Activated CD4-positive, alpha-beta T cell treated with anti-CD3 and anti-CD28 coated beads for 4 hours (primary cell): ENCODE measurements at places on chromosomes 2 and 18.

DNA sequence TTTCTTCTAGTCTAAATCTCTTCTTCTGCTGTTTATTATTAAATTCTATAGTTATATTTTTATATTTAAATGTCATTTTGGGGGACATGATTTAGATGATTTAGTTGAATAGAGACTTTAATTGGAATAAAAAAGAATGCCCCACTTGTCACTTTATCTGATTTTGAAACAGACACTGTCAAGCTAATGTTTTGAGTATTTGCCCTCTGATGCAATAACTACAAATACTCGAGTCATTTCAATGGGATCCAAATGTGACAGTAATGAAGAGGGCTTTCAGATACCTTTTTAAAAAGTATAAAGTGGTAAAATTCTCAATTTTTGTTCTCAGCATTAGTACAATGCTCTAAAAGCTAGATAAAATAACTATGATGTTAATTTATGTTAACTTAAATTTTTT lies 257.3 kb upstream of the SESTD1 start:
- DNase-seq = no peak

DNA sequence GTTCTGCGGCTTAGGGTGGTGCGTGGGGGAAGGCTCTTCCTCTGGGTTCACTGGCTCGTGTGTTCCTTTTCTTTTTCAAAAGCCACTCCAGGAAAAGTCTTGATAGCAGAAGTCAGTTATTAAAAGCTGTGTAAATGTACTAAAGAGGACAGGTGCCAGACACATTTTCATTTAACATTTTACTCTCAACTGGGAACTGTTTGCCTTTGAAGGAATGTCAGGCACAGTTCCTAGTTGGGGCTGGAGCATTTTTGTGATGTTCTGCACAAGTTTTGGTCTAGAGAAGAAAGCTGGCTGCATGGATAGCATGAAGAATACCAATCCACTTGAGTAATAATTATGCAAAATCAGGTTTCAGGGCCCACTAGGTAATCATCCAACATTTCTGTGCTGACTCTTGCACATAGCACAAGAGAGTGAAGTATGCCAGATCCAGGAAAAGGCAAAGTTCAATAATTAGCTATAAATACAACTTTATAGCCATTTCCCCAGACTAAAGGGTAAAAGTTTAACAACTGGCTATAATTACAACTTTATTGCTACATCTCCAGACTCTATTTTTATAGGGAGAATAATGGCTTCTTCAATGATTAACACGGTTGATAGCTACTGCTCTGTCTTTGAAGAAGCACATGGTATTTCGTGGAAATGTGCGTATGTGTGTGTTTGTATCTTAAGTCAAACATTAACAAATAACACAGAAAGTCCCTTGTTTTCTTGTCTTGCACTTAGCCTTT lies 16.2 kb downstream of the SCYGR8 start:
- no peak for DNase-seq

DNA sequence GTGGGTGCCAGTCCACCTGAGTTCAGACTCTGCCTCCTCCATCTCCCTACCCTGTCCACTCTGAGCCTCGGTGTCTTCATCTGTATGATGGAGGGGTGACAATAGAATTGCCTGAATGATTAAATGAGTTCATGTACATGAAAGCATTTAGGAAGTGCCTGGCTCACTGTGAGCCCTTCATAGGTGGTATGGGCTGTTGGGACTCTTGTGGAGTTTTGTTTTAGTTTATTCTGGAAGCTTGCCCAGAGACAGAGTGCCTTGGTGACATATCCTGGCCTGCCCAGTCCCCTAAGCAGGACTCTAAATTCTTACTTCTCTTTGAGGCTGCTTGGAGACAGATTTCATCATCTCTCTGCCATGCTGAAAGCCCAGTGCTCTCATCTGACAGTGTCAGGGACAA lies 24.5 kb upstream of the GIGYF2 start:
- no peak for DNase-seq

- no peak for DNase-seq
Measured at GRCh38 chr18:31684279-31685096, at the start of gene B4GALT6. B4GALT6 (minus strand) TSS chr18:31684581; CDS start chr18:31684426, 155 bp downstream.

GRCh38 chr2:228329282-228329681 lies 147.8 kb upstream of the SPHKAP start:
- no peak for DNase-seq

DNA sequence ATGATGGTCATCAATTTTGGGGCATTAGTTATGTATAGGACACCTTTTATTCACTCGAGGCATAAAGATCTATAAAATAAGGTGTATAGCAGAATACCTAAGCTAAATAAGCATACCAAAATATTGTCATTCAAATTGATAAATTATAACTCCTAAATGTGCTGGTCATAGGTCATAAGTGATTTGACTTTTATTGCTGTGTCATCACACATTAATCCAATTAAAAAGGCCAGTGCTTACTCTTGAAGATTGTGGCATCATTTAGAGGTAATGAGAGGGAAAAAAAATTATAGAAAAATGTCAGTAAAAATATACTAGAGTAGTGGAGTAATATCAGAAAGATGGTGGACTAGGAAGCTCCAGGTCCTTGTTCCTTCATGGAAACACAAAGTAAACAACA lies 346.9 kb upstream of the LRRTM1 start:
- DNase-seq = no peak

GRCh38 chr2:14815201-14815600 lies 182.7 kb downstream of the LRATD1 start:
- no peak for DNase-seq

GRCh38 chr18:6591491-6591890 lies 138.0 kb upstream of the ARHGAP28 start:
- no peak for DNase-seq

- no peak for DNase-seq
Measured at GRCh38 chr2:197704434-197705120, 592 bp upstream of the MARS2 start.

DNA sequence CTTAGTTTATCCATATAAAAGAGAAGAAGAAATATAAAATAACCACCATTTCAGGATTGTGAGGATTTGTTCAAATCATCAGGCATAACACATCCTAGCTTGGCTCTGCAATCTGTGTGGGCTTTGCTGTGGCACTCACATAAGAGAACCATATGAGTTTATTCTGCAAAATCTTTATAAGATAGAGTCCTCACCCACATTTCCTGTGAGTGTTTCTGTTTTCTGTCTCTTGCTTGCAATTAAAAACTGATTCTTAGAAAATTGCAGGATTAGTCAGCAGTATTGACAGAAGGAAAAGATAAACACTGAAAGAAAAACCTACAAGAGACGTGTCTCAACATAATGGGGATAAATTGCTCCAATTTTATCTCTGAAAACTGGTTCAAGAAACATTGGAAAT lies 258.5 kb downstream of the RND3 start:
- DNase-seq = no peak

- no peak for DNase-seq
Measured at GRCh38 chr2:130391872-130392670, 36.2 kb downstream of the PTPN18 start.

DNA sequence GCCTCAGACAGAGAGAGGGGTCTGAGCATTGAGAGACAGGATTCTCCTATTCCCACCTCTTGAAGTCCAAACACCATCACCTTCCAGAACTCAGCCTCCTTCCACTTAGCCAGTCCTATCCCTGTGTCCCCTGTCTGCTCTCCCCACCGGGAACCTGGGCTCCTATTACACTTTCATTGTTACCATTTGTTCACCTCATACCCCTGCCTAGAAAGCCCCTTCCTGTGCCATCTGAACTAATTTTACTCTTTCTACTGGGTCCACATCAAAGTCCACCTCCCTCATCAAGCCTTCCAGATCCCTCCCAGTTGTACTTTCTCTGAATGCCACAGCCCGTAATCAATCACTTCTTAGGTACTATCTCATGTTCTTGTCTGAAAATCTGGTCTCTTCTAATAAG lies 220.6 kb downstream of the ZBTB7C start:
- no peak for DNase-seq

- no peak for DNase-seq
Measured at GRCh38 chr2:199316851-199317250, 140.9 kb downstream of the SATB2 start.

DNA sequence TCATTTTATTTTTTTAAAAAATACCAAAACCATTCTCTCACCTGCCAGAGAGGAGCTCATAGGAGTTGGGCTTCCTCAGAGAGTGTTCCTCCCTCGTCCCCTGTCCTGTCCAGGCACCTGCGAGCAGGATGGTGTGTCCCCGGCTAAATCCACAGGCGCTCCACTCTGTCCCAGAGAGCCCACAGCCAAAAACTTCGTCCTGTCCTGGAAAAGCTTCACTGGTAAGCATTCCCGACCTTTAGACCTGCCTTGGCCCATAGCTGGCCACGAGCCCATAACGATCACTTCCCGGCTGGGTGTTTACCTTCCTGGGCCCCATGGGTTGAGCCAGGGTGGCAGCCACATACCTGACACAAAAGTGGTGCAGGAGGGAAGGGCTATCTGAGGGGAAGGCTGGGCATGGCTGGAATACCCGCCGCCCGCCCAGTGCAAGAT lies at the start of gene NGEF:
Gene NGEF, minus strand, starts transcription at position 230 of the 435 bp plus-strand sequence. CDS start 38,366 bp downstream, outside the sequence.
- DNase-seq = no peak

DNA sequence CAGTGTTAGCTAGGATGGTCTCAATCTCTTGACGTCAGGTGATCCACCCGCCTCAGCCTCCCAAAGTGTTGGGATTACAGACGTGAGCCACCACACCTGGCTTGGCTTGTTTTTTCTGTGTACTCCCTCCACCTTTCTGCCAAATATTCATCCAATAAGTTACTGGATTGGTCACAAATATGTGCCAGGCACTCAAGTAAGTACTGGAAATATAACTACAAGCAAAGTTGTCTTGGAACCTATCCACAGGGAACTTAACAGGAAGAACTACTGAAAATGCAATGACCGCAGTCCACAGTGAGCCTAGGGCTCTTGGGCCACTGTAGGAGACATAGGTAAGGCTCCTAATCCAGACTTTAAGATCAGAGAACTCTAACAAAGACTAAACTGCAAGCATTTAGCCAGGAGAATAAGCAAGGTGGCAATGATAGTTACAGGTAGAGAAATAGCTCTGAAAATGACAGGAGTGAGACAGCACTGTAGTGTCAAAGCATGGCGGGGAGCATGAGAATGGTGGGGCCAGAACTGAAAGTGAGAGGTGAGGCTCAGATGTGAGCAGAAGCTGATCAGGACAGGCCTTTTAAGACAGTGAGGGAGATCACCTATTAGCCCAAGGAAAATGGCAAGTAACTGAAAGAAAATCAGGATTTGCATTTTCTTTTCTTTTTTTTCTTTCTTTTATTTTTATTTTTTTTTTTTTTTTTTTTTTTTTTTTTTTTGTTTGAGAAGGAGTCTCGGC lies 252.1 kb downstream of the RBM43 start:
- DNase-seq = no peak

DNA sequence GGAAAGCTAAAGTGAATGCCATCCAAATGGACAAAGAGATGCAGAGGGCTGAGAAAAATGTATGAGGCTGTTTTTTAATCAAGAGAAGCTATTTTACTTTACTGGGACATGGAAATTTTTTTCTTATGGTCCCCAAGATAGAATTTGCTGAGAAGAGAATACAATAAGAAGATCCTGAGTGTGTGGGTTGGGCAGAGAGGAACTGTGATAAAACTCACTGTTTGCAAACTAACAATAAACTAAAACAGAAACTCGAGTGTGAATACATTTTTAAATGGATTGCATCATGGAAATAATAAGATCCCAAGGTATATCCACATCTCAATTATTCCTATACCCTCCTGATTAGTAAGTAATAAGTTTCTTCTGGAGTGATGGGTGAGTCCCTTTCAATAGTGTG lies 4.4 kb downstream of the NEB start:
- no peak for DNase-seq

DNA sequence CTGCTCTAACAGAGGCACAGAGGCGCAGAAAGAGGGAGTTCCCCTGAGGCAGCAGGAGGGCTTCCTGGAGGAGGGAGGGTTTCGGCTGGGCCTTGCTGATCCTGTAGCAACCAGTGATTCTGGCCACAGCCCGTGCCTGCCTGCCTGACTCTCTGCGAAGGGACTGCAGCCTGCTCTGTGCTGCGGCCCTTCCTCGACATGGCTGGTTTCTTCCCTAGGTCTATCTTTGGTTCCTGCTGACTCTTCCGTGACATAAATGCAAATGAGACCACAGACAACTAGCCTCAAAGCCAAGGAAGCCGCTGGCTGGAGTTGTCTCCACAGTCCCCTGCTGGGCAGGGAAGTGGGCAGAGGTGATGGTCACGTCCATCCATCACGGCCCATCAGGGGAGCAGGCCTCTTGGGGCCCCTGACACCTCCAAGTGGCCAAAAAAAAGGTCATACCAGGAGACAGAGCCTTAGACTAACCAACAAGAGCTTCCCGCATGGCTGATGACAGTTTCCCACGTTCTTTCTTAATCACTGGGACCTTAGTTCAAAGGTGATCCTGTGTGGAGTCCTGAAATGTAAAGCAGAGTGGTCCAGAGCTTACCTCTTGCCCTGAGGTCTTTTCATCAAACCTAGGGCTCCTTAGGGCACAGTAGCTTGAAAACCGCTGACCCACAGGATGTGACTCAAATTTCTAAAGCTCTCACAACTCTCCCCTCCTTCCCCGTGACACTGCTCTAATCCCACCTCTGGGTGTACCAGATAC lies 55.3 kb downstream of the HS1BP3 start:
- DNase-seq = no peak

- no peak for DNase-seq
Measured at GRCh38 chr2:51638811-51639210, 606.9 kb upstream of the NRXN1 start.

GRCh38 chr2:189685540-189686229 lies 11.2 kb downstream of the ANKAR start:
- no peak for DNase-seq

- no peak for DNase-seq
Measured at GRCh38 chr2:118265873-118266455, 177.7 kb downstream of the INSIG2 start.

DNA sequence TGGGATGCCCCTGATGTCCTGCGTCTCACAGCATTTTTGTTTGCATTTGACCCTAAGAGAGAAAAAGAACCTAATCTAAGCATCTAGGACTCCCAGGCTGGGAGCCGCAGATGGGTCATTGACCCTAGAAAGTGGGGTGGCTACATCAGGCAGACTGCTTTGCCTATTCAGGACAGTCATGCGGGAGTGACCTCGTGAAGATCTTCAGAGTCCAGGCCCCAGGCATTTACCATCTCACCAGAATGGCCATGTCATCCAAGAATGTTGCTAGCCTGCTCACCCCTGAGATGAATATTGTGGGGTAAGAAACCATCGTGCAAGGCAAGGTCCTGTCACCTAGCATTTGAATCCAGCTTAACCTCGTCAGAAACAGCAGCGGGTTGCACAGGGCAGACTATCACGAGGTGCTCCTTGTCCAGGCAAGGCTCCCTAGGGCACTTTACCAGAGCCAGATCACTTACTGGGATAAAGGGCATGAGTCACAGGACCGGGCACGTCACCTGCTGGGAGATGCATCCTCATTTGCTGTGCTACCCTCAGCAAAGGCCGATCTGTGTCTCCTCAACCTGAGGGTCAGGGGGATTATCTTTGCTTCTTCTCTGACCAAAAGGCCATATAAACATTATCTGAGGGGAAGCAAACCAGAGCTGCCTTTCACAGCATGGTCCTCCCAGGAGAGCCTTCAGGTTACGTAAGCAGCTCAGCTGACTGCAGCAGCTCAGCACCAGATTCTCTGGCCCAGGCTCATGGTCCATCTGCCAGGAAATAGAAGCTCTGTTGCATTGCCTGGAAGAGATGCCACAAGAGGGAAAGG lies 162.3 kb downstream of the ACKR3 start:
- DNase-seq = no peak
